Vagina (tissue), 2 donors: ENCODE measurements at places on chromosomes 11 and 22. TPM values are rescaled to one million over a fixed set of nuclear protein-coding genes. Genes with fewer than 3 reads are reported as not detected.
A peak's percentile ranks its signal among the peaks of the same experiment; 100 is the strongest.

SAA4 gene
- 1.7 TPM for total RNA-seq

- DNase-seq: peak; percentile 85
Observed at GRCh38 chr11:61067782-61068446, 34.4 kb upstream of the CD5 start.

DNA sequence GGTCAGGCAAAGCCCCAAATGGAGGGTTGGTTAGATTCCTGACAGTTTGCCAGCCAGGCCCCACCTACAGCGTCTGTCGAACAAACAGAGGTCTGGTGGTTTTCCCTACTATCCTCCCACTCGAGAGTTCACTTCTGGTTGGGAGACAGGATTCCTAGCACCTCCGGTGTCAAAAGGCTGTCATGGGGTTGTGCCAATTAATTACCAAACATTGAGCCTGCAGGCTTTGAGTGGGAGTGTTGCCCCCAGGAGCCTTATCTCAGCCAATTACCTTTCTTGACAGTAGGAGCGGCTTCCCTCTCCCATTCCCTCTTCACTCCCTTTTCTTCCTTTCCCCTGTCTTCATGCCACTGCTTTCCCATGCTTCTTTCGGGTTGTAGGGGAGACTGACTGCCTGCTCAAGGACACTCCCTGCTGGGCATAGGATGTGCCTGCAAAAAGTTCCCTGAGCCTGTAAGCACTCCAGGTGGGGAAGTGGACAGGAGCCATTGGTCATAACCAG, 4.7 kb upstream of the TTC36 start:
- DNase-seq: no peak

DNA sequence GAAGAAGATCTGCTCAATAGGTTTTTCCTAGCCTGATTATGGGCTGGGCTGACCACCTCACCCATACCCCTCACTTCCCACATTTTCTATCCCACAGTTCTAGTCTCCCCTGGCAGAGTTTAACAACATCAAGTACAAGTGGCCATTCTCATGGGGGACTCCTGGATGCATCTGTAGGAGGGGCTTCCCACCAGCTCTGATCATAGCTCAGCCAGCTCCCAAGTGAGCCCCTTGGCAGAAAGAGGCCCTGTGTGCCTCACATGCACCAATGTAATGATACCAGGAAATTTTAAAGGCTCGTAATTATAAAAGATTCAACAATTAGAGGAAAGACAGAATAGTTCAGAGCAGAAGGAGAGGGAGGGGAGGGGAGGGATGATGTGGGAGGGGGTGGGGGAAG, 144.2 kb upstream of the SYT13 start:
- no peak for DNase-seq

- no peak for DNase-seq
Observed at GRCh38 chr22:24463071-24463760, 31.9 kb upstream of the UPB1 start.

- DNase-seq: no peak
Observed at GRCh38 chr11:63508009-63508408, 2.1 kb downstream of the LGALS12 start.

DNA sequence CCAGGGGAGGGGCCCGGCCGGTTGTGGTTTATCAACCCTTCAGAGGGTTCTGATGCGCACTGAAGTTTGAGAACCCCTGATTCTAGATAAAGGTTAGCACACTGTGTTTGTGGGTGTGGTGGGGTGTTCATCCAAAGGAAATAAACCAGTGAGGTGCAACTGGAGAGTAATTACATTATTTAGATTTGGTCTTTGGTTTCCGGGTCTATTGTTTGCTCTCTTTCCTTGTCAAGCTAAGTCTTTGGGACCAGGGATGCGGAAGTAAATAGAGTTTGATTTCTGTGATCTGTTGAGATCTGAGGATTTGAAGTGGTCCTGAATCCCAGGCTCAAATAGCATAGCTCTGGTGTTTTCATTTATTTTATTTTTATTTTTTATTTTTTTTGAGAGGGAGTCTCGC, 50.5 kb upstream of the CLMP start:
- DNase-seq: no peak

DNA sequence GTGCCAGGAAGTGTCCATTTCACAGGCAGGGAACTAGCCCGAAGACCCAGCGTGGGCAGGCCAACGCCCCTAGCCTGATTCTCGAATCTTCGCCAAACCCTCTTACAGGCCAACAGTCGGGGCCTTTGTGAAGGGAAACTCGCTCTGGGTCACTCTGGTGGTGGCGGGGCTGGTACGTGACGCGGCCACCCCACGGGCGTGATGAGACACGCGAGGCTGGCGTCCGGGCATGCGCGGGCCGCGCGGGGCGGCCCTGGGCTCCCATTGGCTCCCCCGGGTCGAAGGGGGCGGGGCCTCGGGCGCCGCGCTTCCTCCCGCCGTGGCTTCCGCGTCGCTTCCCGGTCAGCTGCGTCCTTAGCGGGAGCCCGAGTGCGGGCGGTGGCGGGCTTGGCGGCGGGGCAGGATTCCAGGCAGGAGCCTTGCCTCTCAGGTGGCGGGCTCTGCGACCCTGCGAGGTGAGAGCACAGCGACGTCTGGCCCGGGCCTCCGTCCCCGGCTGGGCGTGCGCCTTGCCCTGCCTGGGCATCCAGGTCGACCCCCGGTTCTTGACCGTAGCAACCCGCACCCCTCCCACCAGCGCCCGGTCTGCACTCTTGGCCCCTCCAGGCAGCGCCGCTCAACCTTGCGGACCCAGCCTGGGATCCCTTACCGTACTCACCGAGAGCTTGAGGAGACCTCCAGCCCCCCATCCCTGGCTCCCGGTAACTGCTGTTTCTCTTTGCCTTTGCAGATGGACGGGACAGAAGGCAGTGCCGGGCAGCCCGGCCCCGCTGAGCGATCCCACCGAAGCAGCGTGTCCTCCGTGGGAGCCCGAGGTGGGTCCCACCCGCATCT, at the start of gene FRMD8:
Gene FRMD8, plus strand, starts transcription at position 331 of the 834 bp plus-strand sequence. Its CDS starts 400 bp downstream, at position 731.
- DNase-seq: no peak

USP35 gene
- 11.8 TPM for total RNA-seq

OR8D4 gene
- total RNA-seq: not detected

- no peak for DNase-seq
Observed at GRCh38 chr22:49588739-49589138, 238.9 kb downstream of the BRD1 start.

DNA sequence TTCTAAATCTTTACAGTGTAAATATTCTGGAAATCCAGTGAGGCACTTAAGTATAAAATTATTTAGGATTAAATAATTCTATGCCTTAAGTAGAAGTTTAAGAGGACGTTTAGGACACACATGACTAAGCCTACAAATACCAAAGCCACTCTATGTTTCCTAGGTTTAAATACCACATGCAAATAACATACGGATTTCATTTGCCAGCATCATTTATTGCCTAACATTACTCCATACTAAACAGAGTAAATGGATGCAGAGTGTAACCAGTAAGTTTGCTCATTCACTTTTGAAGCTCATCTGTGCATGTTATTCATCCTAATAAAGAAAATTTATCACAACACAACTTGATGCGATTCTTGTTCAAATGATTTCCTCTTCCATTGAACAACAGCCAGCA, 4.1 kb downstream of the BDNF start:
- DNase-seq: no peak

TRIM51 gene
- not detected for total RNA-seq

GRCh38 chr11:132427611-132428010, 1057.2 kb downstream of the NTM start:
- no peak for DNase-seq

C1QTNF4 gene
- 3.4 TPM for total RNA-seq

DNA sequence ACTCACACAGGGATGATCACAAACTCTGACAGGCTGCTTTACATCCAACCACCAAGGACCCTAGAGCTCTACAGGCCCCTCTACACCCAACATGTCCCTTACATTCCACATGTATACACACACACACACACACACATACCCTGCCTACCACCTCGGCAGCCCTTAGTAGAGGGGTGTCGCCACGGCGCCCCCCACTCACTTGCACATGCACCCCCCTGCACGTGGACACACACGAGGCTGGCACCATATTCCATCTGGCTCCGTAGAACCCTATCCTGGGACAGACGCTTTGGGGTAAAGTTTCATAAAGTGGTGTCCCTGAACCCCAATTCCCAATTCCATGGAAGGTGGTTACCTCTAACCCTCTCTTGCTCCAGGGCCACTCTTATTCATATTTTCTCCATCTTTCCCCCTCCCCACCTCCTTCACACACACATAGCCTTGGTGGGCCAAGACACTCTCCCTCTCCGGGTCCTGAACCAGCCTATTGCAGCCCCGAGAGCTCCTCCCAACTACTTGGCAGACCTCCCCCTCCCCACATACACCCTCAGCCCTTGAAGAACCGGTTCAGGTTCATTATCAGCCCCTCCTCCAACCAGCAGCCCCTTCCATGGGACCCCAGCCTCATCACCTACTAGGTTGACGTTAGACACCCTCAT, 809 bp downstream of the PDE2A start:
- DNase-seq: no peak

DNA sequence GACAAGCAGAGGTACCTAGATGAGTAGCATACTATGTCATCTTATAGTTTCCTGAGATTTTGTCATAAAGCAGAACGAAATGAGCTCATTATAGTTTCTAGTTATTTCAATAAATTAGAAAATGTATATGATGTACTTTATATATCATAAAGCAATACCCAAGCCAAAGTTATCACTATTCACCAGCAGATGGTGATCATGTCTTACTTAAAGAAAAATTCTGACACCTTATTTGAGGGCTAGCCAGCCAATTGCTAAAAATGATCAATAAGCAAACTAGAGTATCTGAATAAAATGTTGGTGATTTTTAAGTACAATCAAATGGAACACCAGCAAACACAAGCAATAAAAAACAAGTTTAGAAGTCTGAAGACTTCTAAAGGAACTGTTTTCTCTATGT, 44.1 kb downstream of the RSF1 start:
- DNase-seq: no peak

F2 gene
- not detected for total RNA-seq

MAPK8IP2 gene
- 3.2 TPM for total RNA-seq

- DNase-seq: no peak
Observed at GRCh38 chr22:37990301-37990700, 5.9 kb upstream of the SOX10 start.

- no peak for DNase-seq
Observed at GRCh38 chr11:60194511-60194910, 11.6 kb upstream of the MS4A6A start.

DNA sequence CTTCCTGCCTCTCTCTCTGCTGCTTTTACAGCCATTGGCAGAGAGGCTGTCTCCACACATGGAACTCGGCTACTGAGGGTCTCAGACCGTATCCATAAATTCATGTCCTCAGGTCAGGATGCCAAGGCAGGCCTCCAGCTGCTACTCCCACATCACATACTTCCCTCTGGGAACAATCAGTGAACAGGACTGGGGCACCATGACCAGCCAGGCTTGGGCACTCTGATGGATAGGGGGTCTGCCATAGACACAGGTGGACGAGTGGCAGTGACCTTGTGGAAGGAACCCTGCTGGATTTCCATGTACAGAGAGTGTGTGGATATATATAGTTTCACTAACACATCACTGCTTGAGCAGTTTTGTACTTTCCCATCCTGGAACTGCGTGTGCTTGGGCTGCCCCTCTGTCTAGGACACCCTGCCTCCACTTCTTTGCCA, 97.7 kb upstream of the PARVA start:
- DNase-seq: no peak

TNKS1BP1 gene
- total RNA-seq: 159 TPM

- no peak for DNase-seq
Observed at GRCh38 chr22:32533265-32534111, 58.9 kb downstream of the FBXO7 start.

- DNase-seq: no peak
Observed at GRCh38 chr22:36387959-36388726, at the start of gene MYH9. Gene MYH9, minus strand, starts transcription at chr22:36387967. Its CDS starts 38,731 bp downstream, at chr22:36349236.

PTGDR2 gene
- total RNA-seq: 0.25 TPM

DNA sequence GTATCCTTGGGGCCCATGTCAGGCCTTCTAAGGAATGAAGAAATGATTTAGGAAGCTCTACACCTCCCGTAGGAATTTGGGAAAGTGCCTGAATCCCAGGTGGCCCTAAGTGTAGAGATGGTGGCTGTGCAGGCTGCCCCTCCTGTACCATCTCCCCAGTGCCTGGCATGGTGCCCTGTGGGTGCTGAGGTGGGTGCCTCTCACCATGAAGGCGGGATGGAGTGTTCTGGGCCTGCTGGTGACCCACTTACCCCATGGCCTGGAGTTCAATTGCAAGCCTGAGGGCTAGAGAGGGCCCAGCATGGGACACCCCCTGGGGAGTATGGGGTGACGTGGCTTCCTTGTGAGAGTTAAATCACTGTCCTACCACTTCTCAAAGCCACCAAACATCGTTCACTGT, 19.8 kb downstream of the SAMM50 start:
- no peak for DNase-seq
